ENCODE measurements at places on chromosomes 6 and 20. TPM values are rescaled to one million over a fixed set of nuclear protein-coding genes. Genes with fewer than 3 reads are reported as not detected.

Gene TRAPPC3L
- not detected for total RNA-seq

Gene HLA-DOB
- total RNA-seq = 2.7 TPM

Gene GPR31
- not detected for total RNA-seq

Gene C6orf52
- not detected for total RNA-seq

Gene SIRPB2
- total RNA-seq = 2.9 TPM

Gene CTAGE9
- not detected for total RNA-seq

Gene SSTR4
- total RNA-seq = not detected

Gene PKIB
- total RNA-seq = 2.7 TPM

Gene SPATA25
- total RNA-seq = 7.1 TPM

GRCh38 chr6:137230547-137230946 lies 11.4 kb upstream of the IFNGR1 start:
- no peak for DNase-seq

DNA sequence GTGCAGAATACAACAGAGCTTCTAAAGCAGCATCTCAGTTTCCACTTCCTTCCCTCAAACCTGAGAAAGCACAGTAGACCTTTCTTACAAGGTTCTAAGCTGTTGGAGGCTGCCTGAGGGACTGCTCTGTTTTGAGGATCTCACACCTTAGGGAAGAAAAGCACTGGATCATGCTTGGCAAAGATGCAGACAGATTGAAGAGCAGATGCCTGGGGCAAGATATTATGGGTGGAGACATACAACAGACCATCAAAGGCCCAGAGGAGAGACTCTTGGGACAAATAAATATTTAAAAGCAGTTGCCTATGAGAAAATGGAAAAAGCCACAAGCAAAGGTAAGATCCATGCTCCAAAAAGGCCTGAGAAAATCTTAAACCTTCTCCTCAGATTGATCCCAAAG lies 6.2 kb downstream of the ZNF337 start:
- DNase-seq = no peak

- DNase-seq = no peak
Observed at GRCh38 chr6:8389036-8389818, 46.1 kb downstream of the SLC35B3 start.

GRCh38 chr6:164114651-164115050 lies 700.1 kb downstream of the QKI start:
- DNase-seq = no peak

DNA sequence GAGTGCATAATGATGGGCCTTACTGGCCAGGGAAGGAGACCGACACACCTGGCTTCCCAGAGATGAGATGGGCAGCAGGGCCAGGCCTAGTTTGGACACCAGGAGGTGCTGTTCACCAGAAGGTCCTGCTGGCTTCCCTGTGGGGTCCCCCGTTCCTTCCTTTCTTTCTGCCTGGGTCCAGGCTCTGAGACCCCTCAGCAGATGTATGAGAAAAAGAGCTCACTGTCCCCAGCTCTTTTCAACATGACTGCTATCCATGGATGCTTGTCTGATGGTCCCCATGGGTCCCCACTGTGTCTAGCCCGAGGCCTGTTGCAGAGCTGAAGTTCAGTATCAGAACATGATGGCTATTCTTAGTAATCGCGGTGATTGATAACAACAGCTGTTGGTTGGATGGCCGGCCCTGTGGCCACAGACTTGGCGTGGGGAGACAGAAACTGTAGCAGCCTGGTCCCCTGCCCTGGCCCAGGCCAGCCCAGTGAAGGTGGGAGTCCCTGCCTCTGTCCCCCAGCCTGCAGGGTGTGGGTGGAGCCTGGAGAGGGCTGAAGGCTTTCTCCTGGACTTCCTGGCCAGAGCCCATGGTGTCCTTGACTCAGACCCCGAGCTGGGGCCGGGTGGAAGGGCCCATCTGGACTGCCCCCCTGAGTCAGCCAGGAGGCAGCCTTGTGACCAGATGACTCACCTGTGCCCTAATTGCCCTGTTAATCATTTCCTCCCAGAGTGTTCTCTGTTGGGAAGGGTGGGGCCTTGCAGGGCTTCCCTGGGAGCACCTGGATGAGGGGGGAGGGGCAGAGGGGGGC lies 9.9 kb upstream of the BAK1 start:
- DNase-seq = no peak

- DNase-seq = peak; percentile 72
Observed at GRCh38 chr20:58646703-58647102, 4.4 kb upstream of the STX16 start.

GRCh38 chr20:34852298-34852697 lies 20.4 kb downstream of the GGT7 start:
- no peak for DNase-seq

- DNase-seq = no peak
Observed at GRCh38 chr6:155301867-155302266, 12.4 kb downstream of the TFB1M start.

- DNase-seq = no peak
Observed at GRCh38 chr6:108837236-108837971, 10.8 kb upstream of the ARMC2 start.

- no peak for DNase-seq
Observed at GRCh38 chr6:33999567-33999966, 146.3 kb downstream of the GRM4 start.

GRCh38 chr6:56899311-56899710 lies 55.6 kb upstream of the BEND6 start:
- no peak for DNase-seq

GRCh38 chr6:90293319-90293953 lies 3.2 kb downstream of the BACH2 start:
- DNase-seq = no peak

DNA sequence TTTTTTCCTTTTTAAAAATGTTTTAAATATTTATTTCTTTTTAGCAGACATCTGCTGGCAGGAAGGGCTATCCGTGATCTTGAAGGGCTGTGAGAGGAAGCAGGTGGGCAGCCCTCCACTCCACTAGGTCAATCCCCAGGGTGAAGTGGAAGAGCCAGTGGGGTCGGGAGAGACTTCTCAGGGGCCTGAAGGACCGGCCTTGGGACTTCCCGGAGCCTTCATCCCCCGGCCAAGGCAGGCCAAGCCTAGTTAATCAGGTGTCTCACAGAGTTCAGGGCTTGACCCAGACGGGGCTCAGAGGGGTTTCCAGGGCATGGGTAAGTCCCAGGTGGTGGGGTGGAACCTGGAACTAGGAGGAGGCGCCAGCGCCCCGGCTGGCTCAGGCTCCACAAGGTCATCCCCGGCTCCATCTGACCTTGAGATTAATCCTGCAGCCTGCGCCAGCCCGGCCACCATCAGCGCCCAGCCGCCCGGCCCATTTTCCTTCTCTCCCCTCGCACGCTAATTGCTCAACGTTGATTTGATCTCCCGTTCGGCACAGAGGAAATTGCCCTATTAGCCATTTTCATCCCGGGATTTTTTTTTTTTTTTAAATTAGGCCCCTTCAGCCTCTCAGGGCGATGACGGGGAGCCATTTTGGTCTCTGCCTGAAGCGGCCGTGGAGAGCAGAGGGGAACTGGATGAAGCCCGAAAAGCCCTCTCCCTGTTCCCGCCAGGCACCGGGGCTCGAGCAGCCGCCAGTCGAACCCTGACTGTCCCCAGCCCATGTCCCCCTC lies 44.4 kb downstream of the MDFI start:
- DNase-seq = no peak

DNA sequence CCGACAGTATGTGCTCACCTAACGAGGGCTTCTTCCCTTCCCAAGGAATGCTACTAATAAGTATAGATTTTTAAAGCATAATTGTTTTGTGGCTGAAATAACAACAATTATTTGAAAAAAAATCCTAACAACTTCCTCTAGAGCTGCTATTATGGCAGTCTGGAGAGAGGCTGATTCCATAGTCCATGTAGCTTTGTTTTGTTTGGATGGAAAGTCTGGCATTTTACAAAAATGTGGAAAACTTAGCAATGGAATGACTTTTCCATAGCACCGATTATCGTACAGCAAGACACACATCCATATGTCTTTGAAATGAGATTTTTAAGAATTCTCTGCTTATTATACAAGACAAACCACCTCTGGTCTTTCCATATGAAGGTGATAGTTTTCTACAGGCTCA lies 252.4 kb upstream of the TAB2 start:
- no peak for DNase-seq

- no peak for DNase-seq
Observed at GRCh38 chr20:36272547-36273220, 33.5 kb upstream of the DLGAP4 start.

DNA sequence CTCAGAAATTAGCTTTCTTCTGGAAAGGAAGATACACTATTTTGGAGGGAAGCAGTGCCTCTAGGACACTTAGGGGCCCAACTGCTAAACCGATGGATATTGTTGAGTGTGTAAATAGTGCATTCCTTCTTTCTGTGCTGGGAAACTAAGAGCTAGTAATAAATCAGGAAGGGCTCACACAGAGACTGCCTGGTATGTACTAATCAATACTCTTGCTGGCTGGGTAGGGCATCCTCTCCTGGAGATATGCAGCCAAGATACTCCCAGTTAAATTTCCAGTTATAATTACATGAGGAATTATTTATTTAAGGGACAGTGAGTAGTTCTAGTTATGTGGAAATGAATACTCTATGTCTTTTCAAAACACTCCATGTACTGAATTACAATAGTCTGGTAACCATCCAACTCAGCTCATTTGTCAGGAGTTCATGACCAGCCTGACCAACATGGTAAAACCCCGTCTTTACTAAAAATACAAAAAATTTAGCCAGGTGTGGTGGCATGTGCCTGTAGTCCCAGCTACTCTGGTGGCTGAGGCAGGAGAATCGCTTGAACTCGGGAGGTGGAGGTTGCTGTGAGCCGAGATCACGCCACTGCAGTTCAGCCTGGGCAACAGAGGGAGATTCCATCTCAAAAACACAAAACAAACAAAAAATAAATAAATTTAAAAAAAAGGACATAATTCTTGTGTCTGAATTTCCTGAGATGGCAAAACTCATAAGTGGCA lies 100.0 kb downstream of the OR2B2 start:
- DNase-seq = no peak

DNA sequence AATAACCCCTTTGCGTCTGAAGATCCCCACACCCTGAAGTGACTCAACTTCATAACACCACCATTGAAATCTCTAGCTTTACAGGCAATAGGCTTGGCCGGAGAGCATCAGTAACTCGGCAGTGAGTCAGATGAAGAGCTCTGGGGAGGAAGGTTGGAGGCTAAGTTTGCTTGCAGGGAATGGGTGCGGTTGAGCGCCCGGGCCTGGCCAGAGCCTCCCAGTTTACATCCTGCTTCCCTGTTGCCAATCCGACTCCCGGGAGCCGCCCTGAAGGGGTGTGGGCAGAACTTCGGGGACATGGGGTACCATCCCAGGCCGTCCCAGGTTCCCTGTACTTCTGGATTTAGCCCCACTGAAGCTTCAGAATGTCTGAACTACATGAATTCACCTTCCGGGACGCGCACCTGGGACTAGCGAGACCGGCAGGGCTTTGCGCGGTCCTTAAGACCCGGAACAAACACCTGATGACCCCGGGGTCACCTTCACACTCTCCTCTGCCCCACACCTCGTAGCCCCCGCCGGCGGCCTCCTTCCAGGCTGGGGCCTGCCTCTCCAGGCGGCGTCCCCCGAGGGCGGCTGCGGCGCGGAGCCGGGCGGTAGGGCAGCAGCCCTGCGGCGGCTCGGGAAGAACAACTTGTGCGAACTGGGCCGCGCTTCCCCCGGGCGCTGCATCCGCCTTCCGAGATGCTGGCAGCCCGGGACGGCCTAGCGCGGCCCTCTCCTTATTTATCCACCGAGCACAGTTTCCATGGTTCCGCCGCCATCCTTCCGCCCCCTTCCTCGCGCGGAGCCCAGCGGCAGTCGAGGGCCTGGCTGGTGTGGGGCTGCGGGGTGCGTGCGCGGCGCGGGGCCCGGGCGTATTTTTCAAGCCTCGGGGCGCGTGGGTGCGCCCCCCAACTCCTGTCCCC lies 56.6 kb upstream of the RREB1 start:
- DNase-seq = peak; percentile 91

DNA sequence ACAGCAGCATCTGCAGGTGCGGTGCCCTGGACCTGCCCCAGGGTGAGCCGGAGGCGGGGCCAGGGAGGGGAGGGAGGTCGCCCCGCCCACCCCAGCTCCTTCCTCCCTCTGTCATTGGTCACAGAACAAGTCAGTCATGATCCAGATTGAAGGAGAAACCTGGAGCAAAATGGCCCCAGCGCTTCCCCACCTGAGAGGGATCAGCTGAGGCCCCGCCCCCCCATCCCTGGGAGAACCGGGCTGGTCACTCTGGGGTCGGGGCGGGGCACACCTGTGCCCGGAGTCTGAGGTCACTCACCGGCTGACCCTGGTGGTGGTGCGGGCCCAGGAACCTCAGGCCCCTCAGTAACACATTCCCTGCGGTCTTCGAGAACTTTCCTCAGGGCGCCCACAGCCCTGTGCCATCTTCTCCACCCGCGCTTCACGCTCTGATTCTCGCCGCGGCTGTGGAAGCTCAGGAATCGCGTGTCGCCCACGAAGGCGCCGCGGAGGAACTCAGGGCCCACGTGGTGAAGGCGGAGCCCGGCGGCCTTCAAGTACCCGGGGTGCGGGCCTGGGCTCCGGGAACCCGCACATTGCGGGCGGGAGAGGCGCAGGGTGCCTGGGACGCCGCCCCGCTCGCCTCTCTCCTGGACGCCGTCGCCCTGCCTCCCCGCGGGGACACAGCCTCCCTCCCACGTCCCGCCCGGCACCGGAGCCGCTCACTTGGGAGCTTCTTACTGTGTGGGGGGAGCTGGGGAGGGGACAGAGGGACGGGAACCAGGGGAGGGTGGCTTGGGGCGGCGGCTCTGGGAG lies 36.4 kb upstream of the HLA-C start:
- no peak for DNase-seq

GRCh38 chr6:22399693-22400092 lies 102.9 kb upstream of the PRL start:
- no peak for DNase-seq

- peak; percentile 93 for DNase-seq
Observed at GRCh38 chr6:170096191-170096802, 194.6 kb downstream of the DLL1 start.

DNA sequence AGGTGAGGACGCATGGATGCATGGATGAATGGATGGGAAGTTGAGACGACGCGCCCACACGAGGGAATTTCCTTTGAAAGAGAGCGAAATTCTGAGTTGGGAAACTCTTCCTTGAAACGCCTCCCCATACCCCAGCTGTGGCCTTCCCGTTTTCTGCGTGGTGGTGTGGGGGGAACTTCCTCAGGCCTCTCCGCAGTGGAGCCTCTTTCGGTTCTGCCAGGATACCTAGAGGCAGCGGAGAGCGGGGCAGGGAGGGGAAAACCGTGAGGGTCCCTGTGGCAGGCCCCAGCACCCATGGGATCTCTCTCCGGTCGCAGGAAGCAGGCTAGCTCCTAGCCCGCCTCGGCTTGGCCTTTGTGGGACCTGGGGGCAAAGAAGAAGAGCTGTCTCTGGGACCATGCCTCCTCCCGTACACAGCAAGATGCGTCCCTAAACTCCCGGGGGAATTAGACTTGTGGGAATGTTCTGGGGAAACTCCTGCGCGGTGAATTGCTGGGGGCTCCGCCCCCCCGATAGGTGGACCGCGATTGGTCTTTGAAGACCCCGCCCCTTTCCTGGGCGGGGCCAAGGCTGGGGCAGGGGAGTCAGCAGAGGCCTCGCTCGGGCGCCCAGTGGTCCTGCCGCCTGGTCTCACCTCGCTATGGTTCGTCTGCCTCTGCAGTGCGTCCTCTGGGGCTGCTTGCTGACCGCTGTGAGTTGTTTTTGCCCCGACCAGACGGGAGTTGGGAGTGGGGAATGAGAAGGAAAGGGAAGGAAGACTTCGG lies at the start of gene CD40:
CD40 (plus strand) TSS at position 611 of the 764 bp plus-strand sequence; CDS start at position 641, 30 bp downstream.
- DNase-seq = peak; percentile 93

Measured in vagina (tissue), 2 donors.